ENCODE measurements at places on chromosomes 11 and 22. TPM values are rescaled to one million over a fixed set of nuclear protein-coding genes. Genes with fewer than 3 reads are reported as not detected.
A peak's percentile ranks its signal among the peaks of the same experiment; 100 is the strongest.

- DNase-seq, result no peak
Measured at GRCh38 chr11:18632841-18633240, 1.3 kb downstream of the SPTY2D1 start.

GRCh38 chr11:35143297-35144135 lies 4.5 kb downstream of the CD44 start:
- DNase-seq, result no peak

Gene ASRGL1
- 10.6 TPM for total RNA-seq

- DNase-seq, result peak; percentile 82
Measured at GRCh38 chr11:115765803-115766239, 261.6 kb upstream of the CADM1 start.

- no peak for DNase-seq
Measured at GRCh38 chr11:72778535-72779494, 15.0 kb downstream of the STARD10 start.

Gene VPREB1
- total RNA-seq, result not detected

Gene PRAME
- total RNA-seq, result 1.9 TPM

DNA sequence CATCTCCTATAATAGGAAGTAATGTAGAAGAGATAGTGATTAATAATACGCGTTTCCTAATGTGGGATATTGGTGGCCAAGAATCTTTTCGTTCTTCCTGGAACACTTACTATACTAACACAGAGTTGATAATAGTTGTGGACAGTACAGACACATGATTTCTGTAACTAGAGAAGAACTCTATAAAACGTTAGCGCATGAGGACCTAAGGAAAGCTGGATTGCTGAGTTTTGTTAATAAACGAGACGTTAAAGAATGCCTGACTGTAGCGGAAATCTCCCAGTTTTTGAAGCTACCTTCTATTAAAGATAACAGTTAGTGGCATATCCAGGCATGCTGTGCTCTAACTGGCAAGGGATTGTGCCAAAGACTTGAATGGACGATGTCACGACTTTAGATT lies 83.3 kb downstream of the GGT1 start:
- DNase-seq, result no peak

- no peak for DNase-seq
Measured at GRCh38 chr11:107787733-107788132, 70.9 kb downstream of the SLC35F2 start.

Gene OR56A3
- not detected for total RNA-seq

DNA sequence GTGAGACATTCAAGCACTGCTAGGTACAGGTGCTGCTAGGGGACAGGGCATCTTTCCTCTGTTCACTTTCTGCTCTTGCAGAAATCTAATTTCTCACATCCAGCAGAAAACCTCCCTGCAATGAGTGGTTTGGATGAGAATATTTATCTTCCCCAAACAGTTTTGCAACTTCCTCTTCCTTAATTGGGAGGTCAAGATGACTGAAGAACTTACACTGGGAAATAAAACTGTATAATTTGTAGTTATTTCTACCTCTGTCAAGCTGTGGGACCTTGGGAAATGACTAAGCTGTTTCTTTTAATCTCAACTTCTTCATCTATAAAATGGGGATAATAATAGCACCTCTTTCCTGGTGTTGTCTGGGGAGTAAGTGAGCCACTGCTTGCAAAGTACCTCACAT lies 69.8 kb downstream of the PRR5L start:
- DNase-seq, result no peak

GRCh38 chr11:28132548-28132947 lies 24.4 kb downstream of the METTL15 start:
- no peak for DNase-seq
